SHP77 treated with DMSO at 0.1 percent for 48 hours (cell line): ENCODE measurements at places on chromosomes 7 and 10.

DNA sequence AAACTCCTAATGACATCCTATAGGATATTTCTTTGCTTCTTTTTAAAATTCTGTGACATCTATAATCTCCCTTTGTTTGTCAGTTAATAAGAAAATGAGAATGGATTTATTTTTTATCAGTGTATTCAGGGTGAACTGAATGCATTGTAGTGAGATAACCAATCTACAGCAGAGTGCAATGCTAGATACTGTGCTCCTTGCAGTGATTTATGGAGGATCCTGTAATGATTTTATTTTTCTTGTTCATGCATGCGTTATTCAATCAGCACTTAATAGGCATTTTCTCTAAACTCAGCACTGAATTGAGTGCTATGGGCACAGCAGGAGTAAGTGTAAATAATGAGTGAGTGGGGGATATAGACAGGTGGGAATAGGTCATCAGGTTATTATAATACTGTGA is 253.9 kb downstream of the CDK14 start:
- DNase-seq = no peak

DNA sequence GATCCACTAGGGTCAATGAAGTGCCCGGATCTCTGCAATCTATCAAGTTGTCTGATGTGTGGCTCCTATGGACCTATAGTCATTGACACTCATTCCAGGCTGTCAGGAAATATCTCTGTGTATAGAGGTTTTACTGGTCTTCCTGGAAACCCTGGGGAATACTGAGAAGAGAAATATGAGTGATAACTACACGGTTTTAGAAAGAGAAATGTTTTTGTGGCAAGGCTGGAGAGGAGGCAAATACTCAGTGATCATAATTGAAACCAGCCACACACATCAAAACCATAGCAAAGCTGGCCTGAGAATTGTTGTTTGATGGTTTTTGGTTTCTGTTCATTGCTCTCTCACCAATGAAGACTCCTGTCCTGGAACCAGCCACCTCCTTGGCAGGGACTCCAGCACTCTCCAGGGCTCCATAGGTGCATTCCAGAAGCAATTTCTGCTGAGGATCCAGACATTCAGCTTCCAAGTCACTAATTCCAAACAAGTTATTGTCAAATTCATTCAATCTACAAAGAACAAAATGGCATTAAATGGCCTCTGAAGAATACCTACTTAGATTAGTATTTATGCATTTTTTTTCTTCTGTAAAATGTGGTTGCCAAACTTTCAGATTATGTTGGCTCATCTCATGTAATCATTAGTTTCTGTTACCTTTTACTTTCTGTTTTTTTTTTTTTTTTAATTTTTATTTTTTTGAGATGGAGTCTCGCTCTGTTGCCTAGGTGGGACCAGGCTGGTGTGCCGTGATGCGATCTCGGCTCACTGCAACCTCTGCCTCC is 108.6 kb upstream of the ABI1 start:
- DNase-seq = no peak

- DNase-seq = no peak
These were observed 258.0 kb downstream of the CELF2 start for GRCh38 chr10:11275651-11276050.

DNA sequence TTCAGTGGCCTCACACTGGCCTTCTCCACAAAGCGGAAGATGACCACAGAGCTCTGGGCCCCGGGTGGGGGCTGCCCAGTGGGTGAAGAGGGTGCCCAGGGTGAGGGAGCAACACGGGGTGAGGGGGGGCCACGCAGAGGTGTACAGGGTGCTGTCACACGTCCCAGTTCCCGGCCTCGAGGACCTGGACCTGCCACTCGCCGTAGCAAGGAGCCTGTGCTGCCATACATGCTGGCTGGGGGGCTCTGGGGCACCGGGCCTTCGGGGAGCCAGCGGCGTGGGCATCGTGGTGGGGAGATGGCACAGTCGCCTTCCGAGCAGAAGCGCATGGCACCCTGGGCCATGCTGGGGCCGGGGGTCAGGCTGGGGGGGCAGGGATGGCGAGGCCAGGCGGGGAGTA is 1.9 kb downstream of the PSD start:
- DNase-seq = no peak

GRCh38 chr7:37467002-37467401 is 18.3 kb upstream of the ELMO1 start:
- no peak for DNase-seq

GRCh38 chr7:103811997-103812396 is 177.5 kb downstream of the RELN start:
- no peak for DNase-seq

DNA sequence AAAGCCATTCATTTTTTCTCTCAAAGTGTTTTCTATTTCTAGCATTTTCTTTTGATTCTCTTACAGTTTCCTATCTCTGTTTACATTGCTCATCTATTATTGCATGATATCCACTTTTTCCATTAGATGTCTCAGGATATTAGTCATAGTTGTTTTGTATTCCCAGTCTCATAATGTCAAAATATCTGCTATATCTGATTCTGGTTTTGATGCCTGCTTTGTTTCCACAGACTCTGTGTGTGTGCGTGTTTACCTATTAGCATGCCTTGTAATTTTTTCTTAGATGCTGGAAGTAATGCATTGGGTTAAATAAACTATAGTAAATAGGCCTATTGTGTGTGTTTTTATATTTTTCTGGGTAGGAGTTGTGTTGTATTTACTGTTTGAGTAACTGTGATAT is 1126.3 kb downstream of the SORCS1 start:
- no peak for DNase-seq

DNA sequence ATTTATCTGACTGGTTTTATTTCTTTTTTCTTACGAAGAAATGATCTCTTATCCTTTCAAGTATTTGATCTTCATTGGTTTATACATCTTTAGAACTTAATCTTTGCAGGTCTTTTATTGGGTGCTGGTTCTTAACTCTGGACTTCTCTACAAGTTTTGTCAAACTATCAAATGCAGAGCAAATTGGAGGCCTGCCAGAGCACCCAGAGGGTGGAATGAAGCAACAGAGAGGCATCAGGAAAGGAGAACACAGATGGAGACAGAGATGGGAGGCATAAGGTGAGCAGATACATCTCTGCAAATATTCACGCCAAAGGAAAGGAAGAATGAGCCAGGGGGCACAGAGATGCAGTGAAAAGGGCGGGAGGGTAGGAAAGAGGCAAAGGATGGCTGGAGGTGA is 130.3 kb downstream of the PKD1L1 start:
- no peak for DNase-seq

DNA sequence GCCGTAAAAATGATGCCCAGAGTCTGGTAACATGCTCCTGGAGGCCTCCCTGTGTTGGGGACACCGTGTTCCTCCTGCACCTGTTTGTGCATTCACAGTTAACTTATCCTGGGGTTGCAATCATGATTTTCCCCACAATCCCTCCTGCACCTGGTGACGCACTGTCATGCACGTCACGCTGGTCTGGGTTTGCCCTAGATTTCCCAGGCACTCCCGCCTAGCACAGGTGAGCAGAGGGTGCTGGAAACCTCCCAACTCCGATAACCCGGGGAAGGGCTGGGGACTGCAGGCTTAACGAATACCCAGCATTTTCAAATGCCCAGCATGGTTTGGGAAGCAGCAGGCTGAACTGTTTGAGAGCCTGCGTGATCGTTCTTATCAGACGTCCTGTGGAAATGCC is 427.1 kb downstream of the TCERG1L start:
- DNase-seq = no peak

GRCh38 chr7:36001546-36001945 is 151.5 kb upstream of the EEPD1 start:
- DNase-seq = no peak

DNA sequence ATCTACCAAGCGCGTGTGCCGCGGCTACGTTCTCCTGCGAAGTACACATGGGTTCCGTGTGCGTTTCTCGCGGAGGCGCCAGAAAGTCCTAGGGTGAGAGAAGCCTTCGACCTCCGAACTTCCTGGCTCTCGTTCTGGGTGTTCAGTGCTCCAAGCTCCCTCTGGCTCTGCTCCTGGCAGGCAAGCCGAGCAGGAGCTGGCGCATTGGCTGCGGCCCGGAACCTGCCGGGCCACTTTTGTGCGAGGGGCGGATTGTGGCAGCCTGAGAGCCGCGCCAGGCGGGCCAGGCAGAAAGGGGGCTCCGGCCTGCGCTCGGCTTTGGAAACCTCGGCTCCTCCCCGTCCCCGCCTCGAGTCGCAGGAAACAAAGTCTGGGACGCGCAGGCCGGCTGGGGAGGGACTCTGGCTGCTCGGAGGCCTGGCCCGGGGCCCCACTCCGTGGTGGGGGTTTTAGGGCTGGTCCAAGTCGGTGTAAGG is 9.6 kb downstream of the EMX2 start:
- DNase-seq = no peak

DNA sequence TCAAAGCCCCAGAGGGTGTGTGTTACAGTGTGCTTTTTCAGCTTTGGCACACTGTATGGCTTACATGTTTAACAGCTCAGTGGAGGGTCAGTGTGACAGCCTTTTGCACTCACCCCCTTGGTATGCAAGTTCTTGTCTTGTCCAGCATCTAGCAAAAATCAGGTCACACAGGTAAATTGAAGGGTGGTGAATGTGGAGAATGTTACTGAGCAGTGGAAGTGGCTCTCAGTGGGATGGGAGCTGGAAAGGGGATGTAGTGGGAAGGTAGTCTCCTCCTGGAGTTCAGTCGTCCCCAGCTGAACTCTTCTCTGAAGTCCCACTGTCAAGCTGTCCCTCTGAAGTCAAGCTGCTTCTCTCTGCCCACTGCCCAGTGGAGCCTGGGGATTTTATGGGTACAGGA is 21.0 kb upstream of the C10orf90 start:
- no peak for DNase-seq

GRCh38 chr7:80659120-80660055 is 20.9 kb downstream of the CD36 start:
- peak; percentile 9 for DNase-seq

- DNase-seq = no peak
These were observed 6.7 kb downstream of the BHLHA15 start for GRCh38 chr7:98217623-98218582.

DNA sequence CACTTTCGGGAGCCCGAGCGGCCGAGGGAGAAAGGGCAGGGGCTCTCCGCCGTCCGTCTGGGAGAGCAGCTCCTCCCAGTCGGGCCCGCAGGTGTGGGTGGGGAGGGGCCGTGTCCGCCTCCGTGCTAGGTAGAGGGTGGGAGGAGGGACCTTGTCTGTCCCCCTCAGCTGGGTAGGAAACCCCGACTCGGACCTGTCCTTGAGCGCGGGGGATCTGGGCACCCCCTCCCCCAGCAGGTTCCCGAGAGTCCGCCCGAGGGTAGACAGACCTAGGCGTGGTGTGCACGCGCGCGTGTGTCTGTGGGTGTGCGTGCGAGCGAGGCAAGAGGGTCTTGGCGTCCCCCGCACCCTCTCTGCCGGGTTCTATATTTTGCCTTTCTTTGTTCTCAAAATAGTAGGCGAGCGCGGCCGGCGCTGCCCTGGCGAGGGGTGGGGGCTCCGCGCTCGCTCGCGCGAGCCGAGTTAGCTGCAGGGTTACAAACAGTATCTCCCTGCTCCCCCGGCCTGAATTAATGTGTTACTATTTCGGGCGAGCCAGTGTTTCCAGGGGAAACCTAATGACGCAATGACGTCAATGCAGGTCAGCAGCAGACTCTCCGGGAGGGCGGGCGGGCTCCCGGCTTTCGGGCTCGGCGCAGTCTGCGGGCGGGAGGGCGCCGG is 73.9 kb upstream of the LEP start:
- DNase-seq = peak; percentile 80
